ENCODE measurements at places on chromosomes 1 and 21. TPM values are rescaled to one million over a fixed set of nuclear protein-coding genes. Genes with fewer than 3 reads are reported as not detected.

WNT3A gene
- total RNA-seq: not detected

FAM167B gene
- total RNA-seq: 0.56 TPM

DNA sequence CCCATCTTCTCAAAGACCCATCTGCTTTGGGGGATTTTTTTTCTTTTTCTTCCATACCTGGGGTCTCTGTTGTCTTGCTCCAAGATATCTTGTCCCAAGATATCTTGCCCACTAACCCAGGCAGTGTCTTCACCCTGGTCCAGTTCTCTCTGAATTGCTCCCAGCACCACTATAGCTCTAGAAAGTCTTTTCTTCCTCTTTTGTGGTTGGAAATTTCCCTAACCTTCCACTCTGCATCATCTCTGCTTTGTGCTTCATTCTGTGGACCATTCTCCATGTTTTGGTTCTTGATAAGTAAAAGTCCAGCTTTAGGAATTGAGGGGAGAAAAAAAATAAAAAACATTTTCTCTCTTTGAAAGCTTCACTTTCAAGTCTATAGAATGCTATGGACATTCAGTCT is 20.9 kb downstream of the STYXL2 start:
- DNase-seq: no peak

DNA sequence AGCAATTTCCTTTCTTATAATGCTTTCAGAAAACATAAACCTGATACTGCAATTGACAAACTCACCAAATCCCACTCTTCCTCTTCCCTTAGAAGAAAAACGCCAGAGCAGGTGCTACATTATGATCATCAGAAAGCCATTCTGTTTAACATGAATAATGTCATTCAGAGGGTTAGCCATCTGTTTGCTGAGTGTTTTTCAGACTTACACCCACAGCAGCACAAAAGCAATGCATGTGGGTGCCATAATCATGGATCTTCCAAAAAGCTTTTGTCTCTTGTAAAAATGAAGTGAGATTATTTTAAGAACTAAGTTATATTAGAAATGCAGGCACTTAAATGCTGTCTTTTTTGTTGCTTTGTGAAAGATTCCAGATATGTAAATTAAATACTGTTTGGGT is 204.6 kb upstream of the TMPRSS15 start:
- DNase-seq: no peak

S100A7A gene
- not detected for total RNA-seq

GRCh38 chr1:6600410-6601048 is 2.1 kb downstream of the KLHL21 start:
- no peak for DNase-seq

RAB42 gene
- total RNA-seq: not detected

SPRR2F gene
- total RNA-seq: not detected

DNA sequence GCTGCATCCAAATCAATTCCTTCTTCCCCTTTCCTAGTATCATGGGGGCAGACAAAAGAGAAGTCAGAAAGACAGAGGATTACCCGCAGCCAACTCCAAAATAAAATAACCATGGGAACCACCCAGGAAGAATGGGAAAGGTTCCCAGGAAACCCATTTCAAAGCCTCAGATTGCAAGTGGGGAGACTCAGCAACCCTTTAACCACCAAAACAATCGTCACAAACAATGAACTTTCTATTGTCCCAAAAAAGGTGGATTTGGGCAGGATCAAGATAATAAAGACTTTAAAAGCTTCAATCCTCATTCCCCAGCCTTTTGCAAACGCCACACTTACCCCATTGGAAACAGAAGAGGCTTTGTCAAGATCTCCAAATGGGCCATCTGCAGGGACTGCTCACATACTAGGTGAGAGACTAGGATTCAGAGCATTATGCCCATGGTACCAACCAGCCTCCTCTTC is 5.1 kb downstream of the TIAM1 start:
- DNase-seq: no peak

- DNase-seq: peak; percentile 76
These were observed 95.9 kb downstream of the KCNJ15 start for GRCh38 chr21:38352536-38353219.

PCAT6 gene
- total RNA-seq: 0.47 TPM

BCAS2 gene
- total RNA-seq: 42.3 TPM

SEMA6C gene
- total RNA-seq: 1.1 TPM

GRCh38 chr1:222314839-222315238 is 233.1 kb downstream of the HHIPL2 start:
- no peak for DNase-seq

- DNase-seq: no peak
These were observed 193.9 kb upstream of the HMCN1 start for GRCh38 chr1:185540295-185540694.

DNA sequence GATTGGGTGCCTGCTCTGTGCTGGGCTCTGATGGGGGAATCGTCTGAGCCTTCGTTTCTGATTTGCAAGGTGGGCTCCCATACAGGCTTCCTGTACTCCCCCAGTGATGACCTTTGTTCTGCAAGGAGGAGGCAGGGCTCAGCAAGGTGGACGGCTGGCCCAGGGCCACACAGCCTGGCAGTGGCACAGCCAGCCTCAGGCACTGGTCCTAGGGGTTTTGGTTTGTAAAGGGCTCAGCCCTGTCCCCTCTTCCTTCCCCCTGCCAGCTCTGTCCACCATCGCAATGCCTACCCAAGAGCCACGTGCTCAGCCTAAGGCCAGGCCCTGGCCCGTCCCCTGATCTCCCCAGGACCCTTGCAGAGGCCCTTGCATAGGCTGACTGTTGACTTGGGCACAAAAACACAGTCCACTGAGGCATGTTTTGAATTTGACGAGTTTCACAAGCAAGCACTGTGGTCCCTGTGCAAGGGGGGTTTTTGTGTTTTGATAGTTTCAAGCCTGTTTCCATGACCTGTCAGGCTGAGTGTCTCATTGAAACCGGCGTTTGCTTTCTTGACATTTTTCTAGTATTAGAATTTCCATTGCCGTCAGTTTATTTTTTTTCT is 39.5 kb upstream of the TNFRSF1B start:
- DNase-seq: no peak

MANEAL gene
- 10.4 TPM for total RNA-seq

GRCh38 chr1:84715342-84716019 is 25.2 kb upstream of the SSX2IP start:
- no peak for DNase-seq

GRCh38 chr21:43268086-43268803 is 99.4 kb downstream of the CRYAA start:
- no peak for DNase-seq

TRAF5 gene
- total RNA-seq: 2.9 TPM

GRCh38 chr1:80629304-80629837 is 1171.4 kb upstream of the ADGRL2 start:
- DNase-seq: no peak

GRCh38 chr1:21510113-21510493 is 880 bp downstream of the ALPL start:
- DNase-seq: no peak

ACTL8 gene
- total RNA-seq: 0.06 TPM

DNA sequence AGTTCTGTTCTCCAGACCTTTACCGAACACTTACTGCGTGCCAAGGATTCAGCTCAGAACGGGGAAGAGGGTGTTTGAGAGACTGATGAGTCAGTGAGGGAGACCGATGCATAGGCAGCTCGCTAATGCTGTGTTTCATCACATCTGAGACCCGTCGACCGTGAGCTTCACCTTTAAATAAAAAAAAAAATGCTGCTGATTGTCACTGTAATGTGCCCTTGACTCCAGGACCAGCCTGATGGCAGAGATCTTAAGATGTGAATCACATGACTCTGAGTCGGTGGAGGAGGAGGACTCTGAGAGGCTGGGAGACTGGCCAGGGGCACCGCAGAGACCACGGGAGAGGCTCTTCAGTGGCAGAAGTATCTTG is 28.8 kb downstream of the SPSB1 start:
- DNase-seq: peak; percentile 61

- DNase-seq: no peak
These were observed 104.1 kb downstream of the CSMD2 start for GRCh38 chr1:34060901-34061415.

- no peak for DNase-seq
These were observed 283.7 kb downstream of the HLX start for GRCh38 chr1:221162939-221163338.

GRCh38 chr1:106748606-106749005 is 307.9 kb upstream of the PRMT6 start:
- peak; percentile 3 for DNase-seq

- DNase-seq: no peak
These were observed 28.8 kb downstream of the CYYR1 start for GRCh38 chr21:26544201-26544775.

GRCh38 chr1:35454176-35454575 is 103.0 kb downstream of the KIAA0319L start:
- DNase-seq: no peak

CLIC4 gene
- 217 TPM for total RNA-seq

- DNase-seq: no peak
These were observed 124.6 kb downstream of the HLCS start for GRCh38 chr21:36841866-36842265.

DNA sequence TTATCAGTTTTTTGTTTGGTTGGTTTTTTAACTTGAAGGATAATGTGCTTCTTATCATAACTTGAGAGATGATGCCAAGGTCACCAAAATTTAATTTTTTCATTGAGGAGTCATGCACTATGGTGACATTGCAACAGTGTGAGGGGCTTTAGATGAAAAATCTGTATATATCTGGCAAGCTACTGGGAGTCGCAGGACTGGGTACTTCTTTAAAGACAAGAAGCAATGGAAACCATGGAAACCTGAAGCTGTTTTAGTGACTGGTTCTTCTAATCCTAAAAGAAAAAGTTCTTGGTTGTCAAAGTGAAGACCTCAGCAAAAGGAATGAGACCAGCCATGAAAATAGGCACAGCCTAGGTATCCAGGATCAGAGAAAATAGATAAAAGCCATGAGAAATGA is 31.1 kb downstream of the ZC3H11B start:
- no peak for DNase-seq

- DNase-seq: no peak
These were observed 3.6 kb downstream of the GUK1 start for GRCh38 chr1:228143480-228144192.

CNR2 gene
- not detected for total RNA-seq

CGN gene
- 1.8 TPM for total RNA-seq

DNA sequence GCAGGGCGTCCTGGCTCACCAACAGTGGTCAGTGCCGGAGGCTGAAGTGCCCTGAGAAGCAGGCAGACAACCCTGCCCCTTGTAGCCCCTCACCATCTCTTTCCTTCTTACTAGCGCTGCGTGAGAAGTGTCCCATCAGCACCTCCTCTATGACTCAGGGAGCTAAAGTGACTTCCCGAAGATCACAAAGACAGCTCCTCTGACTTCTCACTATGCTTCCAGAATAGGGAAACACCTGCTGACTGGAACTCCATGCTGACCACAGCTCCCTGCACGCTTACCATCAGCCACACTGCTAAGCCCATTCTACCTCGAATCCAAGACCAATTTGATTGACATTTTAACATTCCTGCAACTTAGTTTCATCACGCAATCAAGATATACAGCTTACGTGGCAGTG is 92.8 kb downstream of the JAK1 start:
- no peak for DNase-seq

HCN3 gene
- total RNA-seq: not detected

DNA sequence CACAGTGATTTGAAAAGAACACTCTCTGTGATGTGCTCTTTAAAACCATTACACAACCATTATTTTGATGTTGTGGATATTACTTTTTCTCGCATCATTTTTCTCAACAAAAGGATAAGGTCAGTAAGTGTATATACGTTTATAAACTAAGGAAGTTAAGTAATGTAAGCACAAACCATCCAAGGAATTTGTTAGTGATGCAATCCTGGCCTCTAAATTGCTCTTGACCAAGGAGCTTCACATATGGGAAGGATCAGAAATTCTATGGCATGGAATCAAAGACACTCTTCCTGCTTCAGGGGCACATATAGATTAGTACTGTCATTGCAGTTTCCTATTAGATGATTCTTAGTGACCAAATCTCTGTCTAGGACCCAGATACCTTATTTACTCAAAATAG is 3.6 kb upstream of the PPP2R5A start:
- no peak for DNase-seq

DNA sequence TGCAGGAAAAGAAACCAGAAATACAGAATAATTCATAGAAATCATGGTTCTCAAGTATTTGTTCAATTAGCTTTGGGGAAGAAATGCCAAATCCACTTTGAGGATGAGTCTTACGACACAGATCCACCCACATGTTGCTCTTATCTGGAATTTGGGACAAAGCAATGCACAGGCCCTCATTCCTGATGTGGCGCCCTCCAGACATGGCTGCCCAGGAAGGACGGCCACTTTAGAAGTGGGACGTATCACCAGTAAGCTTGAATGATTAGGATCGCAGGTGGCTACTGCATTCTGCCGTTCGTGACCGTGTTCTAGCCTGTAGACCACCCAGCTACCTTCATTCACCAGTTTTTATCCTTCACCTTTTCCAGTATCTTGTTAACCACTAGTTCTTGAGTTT is 20.1 kb upstream of the NCMAP start:
- no peak for DNase-seq

DNA sequence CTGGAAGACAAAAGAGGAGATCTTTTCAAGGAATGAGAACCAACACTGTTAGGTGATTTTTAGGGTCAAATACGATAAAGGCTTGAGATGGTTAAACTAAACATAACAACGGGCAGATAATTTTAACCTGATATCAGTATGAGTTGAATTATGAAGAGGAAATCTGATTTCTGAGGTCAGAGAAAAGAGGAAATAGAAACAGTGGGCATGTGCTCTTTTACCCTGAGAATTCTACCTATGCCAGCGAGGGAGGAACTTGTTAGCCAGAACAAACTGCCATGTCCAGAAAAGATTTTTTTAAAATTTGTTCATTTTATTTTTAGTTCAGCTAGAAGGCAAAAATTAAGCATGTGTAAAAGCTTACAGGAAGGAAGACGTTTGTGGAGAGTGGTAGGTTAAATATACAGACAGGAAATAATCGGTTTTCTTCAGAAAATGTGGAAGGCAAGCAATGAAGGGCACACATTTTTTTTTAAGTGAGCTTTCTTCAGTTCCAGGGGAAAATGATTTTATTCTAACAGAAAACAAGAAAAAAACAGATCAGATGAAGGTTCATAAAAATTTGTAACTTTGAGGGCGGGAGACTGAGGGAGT is 1745.3 kb downstream of the MRPL39 start:
- DNase-seq: no peak

KCNA2 gene
- total RNA-seq: 0.52 TPM

HSD3B1 gene
- total RNA-seq: not detected

DNA sequence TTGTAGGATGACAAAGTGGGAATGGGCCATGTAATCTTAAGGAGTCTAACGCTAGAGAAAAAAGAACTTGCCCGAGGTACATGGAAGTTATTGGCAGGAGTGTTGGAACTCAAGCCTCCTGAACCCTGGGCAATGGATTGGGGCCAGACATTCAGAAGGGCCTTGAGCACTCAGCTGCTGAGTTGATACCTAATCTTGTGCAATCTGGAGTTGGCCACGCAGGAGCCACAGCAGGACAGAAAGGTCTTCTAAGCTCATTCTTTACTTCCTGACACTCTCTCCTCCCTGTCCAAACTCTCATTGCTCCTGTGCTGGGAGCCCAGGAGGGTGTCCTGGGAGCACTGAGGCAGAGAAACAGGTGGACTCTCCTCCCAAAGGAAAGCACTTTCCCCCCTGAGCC is 25.1 kb upstream of the CSF1 start:
- DNase-seq: no peak
